ENCODE measurements at places on chromosomes 5 and 9. TPM values are rescaled to one million over a fixed set of nuclear protein-coding genes. Genes with fewer than 3 reads are reported as not detected.

DNA sequence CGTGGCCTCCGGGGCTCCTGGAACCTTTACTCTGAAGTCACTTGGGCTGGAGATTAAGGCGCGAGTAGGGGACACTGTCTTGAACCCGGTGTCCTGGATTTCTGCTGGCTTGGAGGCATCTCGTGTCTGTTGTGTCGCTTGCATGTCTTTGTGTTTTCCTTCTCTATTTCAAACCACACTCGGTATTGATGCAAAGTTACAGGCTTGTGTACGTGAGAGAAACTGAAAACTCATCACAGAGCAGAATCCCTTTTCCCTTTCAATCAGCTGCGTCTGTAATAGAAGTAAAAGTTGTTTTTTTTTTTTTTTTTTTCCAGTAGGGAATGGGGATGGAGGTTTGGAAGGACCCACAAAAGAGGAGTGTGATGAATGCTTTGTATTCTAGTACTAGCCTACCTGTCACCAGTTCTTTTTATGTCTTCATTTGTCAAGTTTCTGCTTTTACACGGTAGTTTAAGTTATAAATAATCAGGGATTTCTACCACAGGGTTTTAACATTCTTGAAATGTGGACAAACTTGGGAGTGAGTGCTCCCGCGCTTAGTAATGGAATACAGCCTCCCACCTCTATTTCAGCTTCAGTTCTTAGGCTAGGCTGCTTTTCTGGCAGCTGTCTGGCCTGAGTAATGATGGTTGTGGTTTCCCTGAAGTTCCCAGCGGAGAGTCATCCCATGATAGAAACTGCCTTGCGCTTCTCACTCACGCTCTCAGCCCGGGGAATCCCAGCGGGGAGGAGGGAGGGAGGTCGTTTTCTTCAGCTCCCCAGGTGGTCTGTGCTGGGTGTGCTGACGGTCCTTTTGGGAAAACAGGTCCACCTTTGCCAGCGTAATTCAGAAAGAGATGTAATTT lies 763 bp downstream of the TJP2 start:
- peaks cover 2% of the 10 kb centered on the region for H3K36me3 ChIP-seq
- H3K27me3 ChIP-seq, result peaks cover 12% of the 10 kb centered on the region
- H3K4me3 ChIP-seq, result peak overlapping the region; percentile 82
- H3K4me1 ChIP-seq, result peaks cover 69% of the 10 kb centered on the region
- DNase-seq, result peak; percentile 47

- peaks cover 19% of the 10 kb centered on the region for H3K36me3 ChIP-seq
- H3K27me3 ChIP-seq, result no peaks in the 10 kb centered on the region
- H3K4me1 ChIP-seq, result peaks cover 61% of the 10 kb centered on the region
- peak; percentile 72 for DNase-seq
- peak within 1 kb of the TSS; percentile 76 for H3K27ac ChIP-seq
- peak within 1 kb of the TSS; percentile 83 for H3K4me3 ChIP-seq
These were observed at the start of gene F2R for GRCh38 chr5:76715736-76716455. Gene F2R (plus strand): TSS chr5:76716126. CDS start chr5:76716308, 182 bp downstream.

DNA sequence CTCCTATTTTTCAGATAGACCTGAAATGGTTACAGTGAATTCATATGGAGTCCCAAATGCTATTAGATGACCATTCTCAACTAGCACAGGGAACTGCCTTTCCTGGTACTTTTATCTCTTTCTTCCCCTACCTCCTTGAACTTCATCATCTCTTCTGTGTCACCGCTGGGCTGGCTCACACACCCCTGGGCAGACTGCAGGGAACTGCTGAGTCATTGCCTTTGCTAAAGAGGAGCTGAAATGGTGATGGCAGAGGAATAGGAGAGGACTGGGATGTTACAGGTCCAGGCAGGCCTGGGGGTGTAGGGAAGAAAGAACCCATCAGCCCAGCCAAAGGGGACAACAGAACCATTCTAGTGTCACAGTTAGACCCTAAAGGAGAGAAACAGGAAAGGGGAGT lies 322.3 kb downstream of the ASTN2 start:
- no peak overlapping the region for H3K4me3 ChIP-seq
- no peak overlapping the region for H3K27ac ChIP-seq
- no peaks in the 10 kb centered on the region for H3K36me3 ChIP-seq
- no peak for DNase-seq
- no peaks in the 10 kb centered on the region for H3K4me1 ChIP-seq
- H3K27me3 ChIP-seq, result no peaks in the 10 kb centered on the region

GRCh38 chr9:137919649-137920141 lies 42.1 kb downstream of the CACNA1B start:
- no peak for DNase-seq
- no peaks in the 10 kb centered on the region for H3K4me1 ChIP-seq
- no peaks in the 10 kb centered on the region for H3K36me3 ChIP-seq
- H3K4me3 ChIP-seq, result no peak overlapping the region

- no peaks in the 10 kb centered on the region for H3K4me1 ChIP-seq
- no peaks in the 10 kb centered on the region for H3K36me3 ChIP-seq
- H3K27me3 ChIP-seq, result peaks cover 4% of the 10 kb centered on the region
- no peak for DNase-seq
- H3K4me3 ChIP-seq, result no peak overlapping the region
These were observed 37.5 kb downstream of the MAMDC2 start for GRCh38 chr9:70081120-70081495.

- H3K36me3 ChIP-seq, result no peaks in the 10 kb centered on the region
- peak within 1 kb of the TSS; percentile 84 for H3K27ac ChIP-seq
- H3K4me1 ChIP-seq, result peaks cover 75% of the 10 kb centered on the region
- DNase-seq, result peak; percentile 86
- peak within 1 kb of the TSS; percentile 95 for H3K4me3 ChIP-seq
- no peaks in the 10 kb centered on the region for H3K27me3 ChIP-seq
These were observed at the start of gene CD274 for GRCh38 chr9:5450359-5451091. Gene CD274 (plus strand): TSS chr9:5450542. CDS start chr9:5456114, 5,572 bp downstream.

GRCh38 chr9:97866848-97867247 lies 13.8 kb downstream of the FOXE1 start:
- peaks cover 7% of the 10 kb centered on the region for H3K36me3 ChIP-seq
- DNase-seq, result no peak
- H3K4me3 ChIP-seq, result no peak overlapping the region

DNA sequence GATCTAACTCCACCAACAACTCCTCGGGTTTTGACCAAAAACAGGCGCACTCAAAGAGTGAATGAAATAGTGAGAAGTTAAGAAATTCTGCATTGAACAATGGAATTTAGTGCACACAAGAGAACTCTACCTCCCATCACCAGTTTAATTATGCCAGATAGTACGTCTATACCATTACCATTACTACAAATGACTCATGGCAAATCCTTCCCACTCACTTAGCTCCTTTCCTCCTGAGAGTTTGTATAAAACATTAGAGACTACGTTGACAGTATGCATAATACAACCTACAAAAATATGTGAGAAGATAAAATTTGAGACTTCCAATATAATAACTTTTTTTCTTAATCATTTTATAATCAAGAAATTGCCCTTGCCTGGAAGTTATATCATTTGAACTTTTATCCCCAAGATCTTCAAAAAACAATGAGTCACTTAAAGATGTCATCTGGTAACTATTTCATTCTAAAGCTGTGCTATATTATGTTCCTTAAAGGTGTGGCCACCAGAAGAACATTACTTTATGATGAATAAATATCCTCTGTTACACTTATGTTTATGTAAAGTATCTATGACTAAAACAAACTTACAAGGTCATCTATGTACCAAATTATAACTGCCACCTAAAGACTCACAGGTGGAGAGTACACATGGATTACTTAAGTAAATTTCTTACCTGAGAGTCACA lies 297.9 kb upstream of the PTGER4 start:
- DNase-seq, result no peak
- peaks cover 14% of the 10 kb centered on the region for H3K36me3 ChIP-seq
- H3K4me1 ChIP-seq, result peaks cover 74% of the 10 kb centered on the region
- H3K4me3 ChIP-seq, result no peak overlapping the region
- H3K27me3 ChIP-seq, result no peaks in the 10 kb centered on the region

DNA sequence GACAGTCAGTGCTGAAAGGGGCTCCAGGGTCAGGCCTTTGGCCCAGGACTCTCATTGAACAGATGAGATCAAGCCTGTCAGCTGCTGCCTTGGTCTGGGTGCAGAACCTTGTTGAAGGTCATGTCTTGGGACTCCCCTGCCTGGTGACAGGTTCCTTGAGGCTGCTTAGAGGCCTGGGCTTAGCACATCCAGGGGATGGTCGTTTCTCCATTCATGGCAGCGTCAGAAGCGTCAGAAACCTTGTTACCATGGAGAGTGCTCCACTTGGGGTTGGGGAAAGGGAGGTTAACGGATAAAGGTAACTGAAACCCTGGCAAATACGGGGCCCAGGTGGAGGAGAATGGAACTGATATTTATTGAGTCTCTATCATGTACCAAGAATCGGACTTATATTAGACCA lies 8.8 kb downstream of the ARPC5L start:
- H3K36me3 ChIP-seq, result peaks cover 59% of the 10 kb centered on the region
- peaks cover 63% of the 10 kb centered on the region for H3K4me1 ChIP-seq
- peak; percentile 25 for DNase-seq
- peak overlapping the region; percentile 88 for H3K4me3 ChIP-seq

GRCh38 chr5:112656451-112656850 lies 81.2 kb upstream of the APC start:
- peaks cover 21% of the 10 kb centered on the region for H3K27me3 ChIP-seq
- H3K36me3 ChIP-seq, result no peaks in the 10 kb centered on the region

DNA sequence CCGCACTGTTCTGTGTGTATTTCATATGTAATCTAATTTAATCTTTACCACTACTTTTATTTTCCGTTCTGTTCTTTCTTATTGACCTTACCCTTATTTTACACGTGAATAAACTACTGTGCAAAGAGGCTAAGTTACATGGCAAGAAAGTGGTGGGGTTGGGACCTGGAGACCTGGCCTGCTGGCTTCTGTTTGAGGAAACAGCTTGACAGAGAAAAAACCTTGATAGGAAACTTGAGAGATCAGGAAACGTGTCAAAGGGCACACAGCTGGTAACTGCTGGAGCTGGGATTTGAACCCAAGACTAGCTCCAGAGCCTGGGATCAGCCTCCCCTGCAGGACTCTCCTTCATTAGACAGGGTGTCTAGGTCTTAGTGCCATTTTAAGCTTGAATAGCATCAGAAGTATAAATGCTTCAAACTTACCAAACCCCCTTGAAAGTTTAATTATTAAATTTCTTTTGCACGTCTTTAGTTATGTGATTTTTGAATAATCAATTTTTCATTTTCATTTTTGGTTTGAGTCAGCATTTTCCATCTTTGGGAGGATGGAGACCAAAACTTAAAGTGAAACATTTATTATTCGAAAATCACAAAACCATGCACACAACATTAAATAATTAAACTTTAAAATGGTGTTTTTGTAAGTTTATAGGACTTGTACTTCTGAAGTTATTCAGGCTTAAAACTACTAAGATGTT lies 129.5 kb downstream of the RGS3 start:
- peaks cover 41% of the 10 kb centered on the region for H3K4me1 ChIP-seq
- H3K27ac ChIP-seq, result peak overlapping the region; percentile 67
- no peaks in the 10 kb centered on the region for H3K27me3 ChIP-seq
- no peak overlapping the region for H3K4me3 ChIP-seq
- no peak for DNase-seq

PLPP7 gene
- total RNA-seq, result not detected

SPINK7 gene
- total RNA-seq, result not detected

GRM6 gene
- not detected for total RNA-seq

WNT8A gene
- total RNA-seq, result not detected

All from activated CD4-positive, alpha-beta memory T cell treated with anti-CD3 and anti-CD28 coated beads, Interleukin-2, amount 10 ng/mL, durations not matched to agents 7 days and 5 days (primary cell).